ENCODE measurements at places on chromosomes 5 and 9. TPM values are rescaled to one million over a fixed set of nuclear protein-coding genes. Genes with fewer than 3 reads are reported as not detected.

The GADD45G gene
- 19.8 TPM for total RNA-seq

The LHX2 gene
- total RNA-seq, result not detected

DNA sequence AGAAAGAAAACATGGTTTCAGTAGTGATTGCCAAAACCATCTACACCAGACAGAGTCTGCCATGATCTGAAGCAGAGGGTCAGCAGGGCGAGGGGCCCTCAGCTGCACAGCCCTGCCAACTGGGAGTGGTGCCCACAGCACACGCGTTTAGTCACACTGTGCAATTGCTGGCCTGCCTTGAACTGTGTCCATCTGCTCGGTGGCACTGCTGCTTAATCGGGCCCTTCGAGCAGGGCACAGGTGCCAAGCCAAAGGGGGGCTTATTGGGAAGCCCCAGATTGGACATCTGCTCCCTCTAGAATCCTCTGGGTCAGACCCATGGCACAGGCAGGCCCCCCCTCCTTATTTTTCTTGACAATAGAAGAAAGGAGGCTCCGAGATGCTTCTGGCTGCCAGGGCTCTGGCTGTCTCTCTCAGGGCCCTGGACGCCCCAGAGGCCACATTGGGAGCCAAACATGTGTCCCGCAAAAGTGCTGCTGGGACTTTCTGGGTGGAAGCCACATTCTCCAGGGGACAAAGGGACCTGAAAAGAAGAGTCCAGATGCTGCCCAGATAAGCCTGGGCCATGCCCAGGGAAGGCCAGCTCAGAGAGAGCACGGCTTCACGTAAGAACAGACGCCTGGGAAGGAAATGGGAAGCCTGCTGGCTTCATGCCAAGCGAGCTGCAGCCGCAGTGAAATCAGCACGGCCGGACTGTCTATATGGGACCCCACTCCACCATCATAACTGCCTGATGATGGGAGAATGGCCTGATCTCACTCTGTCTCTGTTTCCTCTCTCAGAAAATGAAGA is 349.2 kb downstream of the GADD45G start:
- H3K4me3 ChIP-seq, result no peak overlapping the region
- H3K4me1 ChIP-seq, result no peaks in the 10 kb centered on the region
- no peak overlapping the region for H3K27ac ChIP-seq

- DNase-seq, result no peak
- no peaks in the 10 kb centered on the region for H3K4me1 ChIP-seq
- no peak overlapping the region for H3K27ac ChIP-seq
- H3K27me3 ChIP-seq, result no peaks in the 10 kb centered on the region
Measured at GRCh38 chr9:19387317-19387716, 7.3 kb upstream of the RPS6 start.

DNA sequence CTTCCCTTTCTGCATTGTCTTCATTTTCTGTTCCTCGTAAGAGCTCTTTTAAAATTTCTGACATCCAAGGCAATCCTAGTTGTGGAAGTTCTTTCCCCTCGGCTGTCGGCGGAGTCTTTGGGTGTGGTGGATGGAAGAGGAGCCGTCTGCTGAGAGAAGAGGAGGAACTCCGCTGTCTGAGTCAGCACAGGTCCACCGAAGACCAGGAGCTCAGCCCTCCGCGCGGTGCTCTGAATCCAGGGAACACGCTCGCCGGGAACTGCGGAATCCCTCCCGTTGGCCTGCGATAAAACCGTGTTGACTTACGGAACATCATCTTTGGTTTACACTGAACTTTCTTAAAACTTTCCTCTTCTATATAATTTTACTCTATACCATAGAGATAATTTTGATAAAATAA is 100.7 kb upstream of the IRX4 start:
- H3K4me3 ChIP-seq, result no peak overlapping the region
- no peaks in the 10 kb centered on the region for H3K36me3 ChIP-seq
- no peak overlapping the region for H3K27ac ChIP-seq
- H3K4me1 ChIP-seq, result no peaks in the 10 kb centered on the region
- no peak for DNase-seq
- H3K27me3 ChIP-seq, result no peaks in the 10 kb centered on the region

DNA sequence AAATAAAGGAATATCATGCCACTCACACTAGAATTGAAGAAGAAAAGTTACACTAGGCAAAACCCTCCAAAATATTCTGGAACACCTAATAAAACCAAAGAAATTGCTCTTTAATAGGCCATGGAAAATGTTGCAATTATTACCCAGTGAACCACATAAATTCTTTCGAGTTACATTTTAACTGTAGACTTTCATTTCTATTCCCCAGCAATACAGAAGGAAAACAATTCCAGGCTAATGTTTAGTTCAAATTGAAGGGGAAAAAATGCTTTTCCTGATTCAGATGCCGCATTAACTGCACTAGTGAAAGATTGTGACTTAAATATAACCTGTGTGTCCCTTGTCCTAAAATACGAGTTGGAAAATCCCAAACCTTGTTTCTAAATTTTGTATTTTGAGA is 439.3 kb upstream of the ADAMTS16 start:
- H3K36me3 ChIP-seq, result no peaks in the 10 kb centered on the region
- DNase-seq, result no peak

- no peak overlapping the region for H3K27ac ChIP-seq
- H3K27me3 ChIP-seq, result no peaks in the 10 kb centered on the region
- DNase-seq, result no peak
- H3K4me3 ChIP-seq, result no peak overlapping the region
Measured at GRCh38 chr5:138964647-138965201, 89.6 kb upstream of the LRRTM2 start.

DNA sequence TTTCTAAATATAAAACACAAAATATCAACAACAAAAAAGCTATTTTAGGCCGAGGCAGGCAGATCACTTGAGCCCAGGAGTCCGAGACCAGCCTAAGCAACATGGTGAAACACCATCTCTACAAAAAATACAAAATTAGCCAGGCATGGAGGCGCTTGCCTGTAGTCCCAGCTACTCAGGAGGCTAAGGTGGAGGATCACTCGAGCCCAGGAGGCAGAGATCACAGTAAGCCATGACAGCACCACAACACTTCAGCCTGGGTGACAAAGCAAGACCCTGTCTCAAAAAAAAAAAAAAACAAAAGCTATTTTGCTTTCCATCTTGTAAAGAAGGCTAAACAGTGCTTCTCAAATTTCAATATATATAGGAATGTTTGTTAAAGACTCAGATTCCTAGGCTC is 11.3 kb downstream of the C5orf15 start:
- no peak overlapping the region for H3K27ac ChIP-seq
- no peaks in the 10 kb centered on the region for H3K27me3 ChIP-seq
- no peak for DNase-seq
- H3K36me3 ChIP-seq, result peaks cover 44% of the 10 kb centered on the region

GRCh38 chr5:158895588-158895987 is 204.1 kb downstream of the EBF1 start:
- no peak overlapping the region for H3K27ac ChIP-seq
- H3K27me3 ChIP-seq, result no peaks in the 10 kb centered on the region
- H3K4me3 ChIP-seq, result no peak overlapping the region
- H3K4me1 ChIP-seq, result no peaks in the 10 kb centered on the region
- no peak for DNase-seq

GRCh38 chr9:81373294-81373693 is 316.1 kb downstream of the TLE1 start:
- no peak overlapping the region for H3K27ac ChIP-seq
- no peak overlapping the region for H3K4me3 ChIP-seq
- H3K27me3 ChIP-seq, result no peaks in the 10 kb centered on the region
- DNase-seq, result no peak

DNA sequence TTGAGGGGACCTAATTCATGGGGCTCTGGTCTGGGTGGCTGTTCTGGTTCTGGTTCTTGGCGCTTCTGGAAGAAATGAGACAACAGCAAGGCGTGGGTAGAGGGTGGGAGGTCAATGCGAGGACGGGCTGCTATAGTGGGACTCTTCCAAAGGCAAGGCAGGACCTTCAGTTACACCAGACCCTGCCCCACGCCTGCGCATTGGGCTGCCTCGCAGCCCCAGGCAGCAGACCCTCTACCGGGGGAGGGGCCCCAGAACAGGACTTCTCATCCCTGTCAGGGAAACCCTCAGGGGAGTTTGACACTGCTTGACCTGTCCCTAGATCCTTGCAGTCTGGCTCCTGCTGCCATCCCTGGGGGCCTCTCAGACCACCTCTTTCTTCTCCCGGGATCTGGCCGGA is 18.5 kb downstream of the CCDC69 start:
- DNase-seq, result no peak
- H3K27ac ChIP-seq, result no peak overlapping the region
- H3K27me3 ChIP-seq, result no peaks in the 10 kb centered on the region
- no peak overlapping the region for H3K4me3 ChIP-seq

DNA sequence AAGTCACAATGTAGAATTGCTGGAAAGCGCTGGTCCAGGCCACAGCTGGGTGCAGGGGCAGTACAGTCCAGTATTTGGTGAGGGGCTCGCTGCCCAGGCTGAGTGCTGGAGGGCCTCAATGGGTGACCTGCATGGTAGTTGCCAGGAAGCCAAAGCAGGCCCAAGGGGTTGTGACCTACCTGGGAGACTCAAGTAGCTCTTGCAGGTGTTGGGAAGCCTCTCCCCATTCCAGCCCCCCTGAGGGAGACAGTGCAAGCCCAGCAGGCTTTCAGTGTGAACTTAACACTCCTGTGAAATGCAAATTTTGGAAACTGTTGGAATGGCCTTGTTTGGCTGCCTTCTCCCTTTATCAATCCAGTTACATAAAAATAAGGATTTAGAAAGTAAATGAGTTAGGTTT is 13.9 kb downstream of the KDM4C start:
- H3K4me3 ChIP-seq, result no peak overlapping the region
- no peaks in the 10 kb centered on the region for H3K36me3 ChIP-seq
- H3K27me3 ChIP-seq, result no peaks in the 10 kb centered on the region
- peaks cover 3% of the 10 kb centered on the region for H3K4me1 ChIP-seq

- no peak for DNase-seq
- no peak overlapping the region for H3K27ac ChIP-seq
- H3K27me3 ChIP-seq, result no peaks in the 10 kb centered on the region
- no peaks in the 10 kb centered on the region for H3K4me1 ChIP-seq
Measured at GRCh38 chr5:11684607-11685006, 219.6 kb downstream of the CTNND2 start.

GRCh38 chr9:135815830-135816650 is 91.3 kb downstream of the CAMSAP1 start:
- H3K36me3 ChIP-seq, result peaks cover 94% of the 10 kb centered on the region
- no peaks in the 10 kb centered on the region for H3K27me3 ChIP-seq
- no peak overlapping the region for H3K27ac ChIP-seq
- no peaks in the 10 kb centered on the region for H3K4me1 ChIP-seq

DNA sequence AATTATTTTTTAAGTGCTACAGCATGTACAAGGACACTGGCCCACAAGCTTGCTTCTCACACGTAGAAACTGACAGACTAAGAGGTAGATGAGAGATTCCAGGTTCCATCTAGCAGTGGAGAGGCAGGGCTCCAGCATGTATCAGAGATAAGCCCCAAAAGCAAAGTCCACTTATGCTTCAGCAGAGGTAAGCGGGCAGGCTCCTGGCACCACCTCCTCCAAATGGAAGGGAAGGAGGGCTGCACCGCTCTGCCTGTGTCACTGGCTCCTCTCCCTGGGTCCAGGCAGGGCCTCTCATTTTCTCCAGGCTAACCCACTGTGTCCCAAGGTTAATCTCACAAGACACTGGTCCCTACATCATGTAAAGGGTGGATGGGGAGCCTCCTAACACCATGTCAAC is 15.9 kb downstream of the GRHPR start:
- no peaks in the 10 kb centered on the region for H3K27me3 ChIP-seq
- H3K4me3 ChIP-seq, result no peak overlapping the region
- no peak for DNase-seq
- H3K27ac ChIP-seq, result no peak overlapping the region

DNA sequence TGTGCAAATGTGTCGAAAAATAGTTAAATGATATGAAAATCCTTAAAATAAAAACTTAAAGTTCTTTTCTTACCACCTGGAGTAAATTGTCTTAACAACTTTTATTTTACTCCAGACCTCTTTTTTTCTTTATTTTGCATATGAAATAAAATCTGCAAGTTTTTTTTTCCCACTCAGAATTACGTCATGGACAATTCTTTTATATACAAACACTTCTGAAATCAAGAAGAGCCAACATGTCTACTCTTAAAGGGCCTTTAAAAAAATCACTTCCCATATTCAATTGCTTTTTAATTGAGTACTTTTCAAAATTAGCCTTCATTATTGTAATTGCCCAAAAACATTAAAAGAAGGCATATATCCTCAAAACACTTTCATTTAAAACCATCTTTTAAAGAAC is 37.7 kb upstream of the ZFAND5 start:
- no peaks in the 10 kb centered on the region for H3K27me3 ChIP-seq
- no peak overlapping the region for H3K4me3 ChIP-seq
- no peaks in the 10 kb centered on the region for H3K36me3 ChIP-seq
- no peak overlapping the region for H3K27ac ChIP-seq

- H3K4me3 ChIP-seq, result no peak overlapping the region
- no peak overlapping the region for H3K27ac ChIP-seq
- H3K36me3 ChIP-seq, result no peaks in the 10 kb centered on the region
- no peaks in the 10 kb centered on the region for H3K27me3 ChIP-seq
- DNase-seq, result no peak
- H3K4me1 ChIP-seq, result no peaks in the 10 kb centered on the region
Measured at GRCh38 chr5:65329266-65329665, 152.5 kb downstream of the ADAMTS6 start.
